Activated CD4-positive, alpha-beta T cell treated with anti-CD3 and anti-CD28 coated beads, Interleukin-2, amount 50 U/mL, for 48 hours (primary cell): ENCODE measurements at places on chromosomes 12 and 14.

- no peak for DNase-seq
Measured at GRCh38 chr12:45849289-45849688, 119.8 kb downstream of the ARID2 start.

DNA sequence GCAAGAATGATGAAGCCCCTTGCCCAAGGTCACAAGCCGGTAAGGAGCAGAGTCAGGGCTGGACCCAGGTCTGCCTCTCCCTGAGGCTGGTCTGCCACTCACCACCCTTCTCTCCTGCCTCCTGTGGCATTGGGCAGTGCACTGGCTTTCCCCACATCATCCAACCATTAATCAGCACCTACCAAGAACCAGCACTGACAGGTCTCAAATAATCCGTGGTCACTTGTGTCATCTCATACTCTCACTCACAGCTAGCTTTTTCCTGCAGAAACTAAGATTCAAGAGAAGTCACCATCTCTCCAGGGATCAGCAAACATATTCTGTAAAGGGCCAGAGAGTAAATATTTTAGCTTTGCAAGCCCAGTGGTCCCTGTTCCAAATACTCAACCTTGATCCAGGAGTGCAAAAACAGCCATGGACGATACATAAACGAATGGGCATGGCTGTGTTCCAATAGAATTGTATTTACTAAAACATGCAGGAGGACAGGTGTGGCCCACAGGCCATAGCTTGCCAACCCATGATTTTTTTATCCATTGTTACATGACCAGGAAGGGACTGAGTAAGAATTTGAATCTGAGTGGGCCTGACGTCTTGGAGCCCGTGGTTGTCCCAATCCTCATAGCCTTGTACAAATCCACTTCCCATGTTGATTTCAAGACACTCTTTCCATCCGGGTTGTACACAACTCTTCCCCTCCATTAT is 374.2 kb downstream of the BCL11B start:
- DNase-seq: no peak

- DNase-seq: no peak
Measured at GRCh38 chr12:50786498-50787231, 22.8 kb downstream of the ATF1 start.

GRCh38 chr14:94089479-94089878 is 8.4 kb downstream of the IFI27L1 start:
- no peak for DNase-seq

- DNase-seq: no peak
Measured at GRCh38 chr14:24159777-24160498, 1.1 kb upstream of the IRF9 start.

DNA sequence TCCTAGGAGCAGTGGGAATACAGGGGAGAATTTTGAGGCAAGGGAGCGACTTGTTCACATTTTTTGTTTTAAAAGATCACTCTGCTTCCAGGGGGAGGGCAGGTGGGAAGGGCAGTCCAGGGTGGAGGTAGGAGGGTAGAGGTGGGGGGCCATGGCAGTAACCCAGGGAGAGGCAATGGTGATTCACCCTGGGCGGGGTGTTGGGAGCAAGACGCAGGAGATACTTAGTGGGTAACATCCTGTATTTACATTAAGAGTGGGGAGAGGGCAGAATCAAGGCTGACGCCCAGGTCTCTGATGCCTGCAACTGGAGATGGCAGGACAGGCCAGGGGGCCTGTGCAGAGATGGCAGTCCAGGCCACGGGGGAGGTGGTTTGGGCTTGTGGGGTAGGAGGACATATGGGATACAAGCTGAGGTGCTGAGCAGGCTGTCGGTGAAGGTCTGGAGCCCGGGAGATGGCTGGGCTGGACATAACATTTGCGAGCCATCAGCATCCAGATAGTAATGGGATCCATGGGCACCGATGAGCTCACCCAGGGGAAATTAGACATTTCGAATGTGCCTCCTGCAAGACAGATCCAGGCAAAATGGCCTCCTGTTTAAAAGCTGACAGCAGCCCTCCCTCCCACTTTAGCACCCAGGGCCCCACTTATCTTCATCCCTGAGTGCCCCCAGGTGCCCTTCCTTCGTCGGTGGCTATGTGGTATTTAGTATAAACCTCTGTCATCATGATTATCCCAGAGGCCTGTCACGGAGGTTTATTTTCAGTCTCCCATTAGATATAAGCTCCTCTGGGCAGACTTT is 9.3 kb downstream of the EML1 start:
- no peak for DNase-seq

DNA sequence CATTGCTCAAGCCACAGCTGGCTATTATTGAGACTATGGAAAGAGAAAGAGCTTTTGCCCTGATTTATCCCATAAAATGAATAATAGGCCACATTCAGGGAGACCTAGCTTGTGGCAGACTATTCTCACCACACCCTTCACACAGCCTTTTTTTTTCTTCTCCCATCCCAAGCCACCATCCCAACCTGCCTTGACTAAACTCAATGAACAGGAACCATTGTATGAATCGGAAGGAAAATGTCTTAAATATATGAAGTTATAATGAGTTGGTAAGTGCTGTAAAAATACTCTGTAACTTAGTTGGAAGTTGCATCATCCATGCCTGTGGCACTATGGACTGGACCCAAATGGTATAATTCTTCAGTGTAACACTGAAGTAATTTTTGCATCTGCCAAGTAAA is 338.4 kb downstream of the RAD51B start:
- DNase-seq: no peak

DNA sequence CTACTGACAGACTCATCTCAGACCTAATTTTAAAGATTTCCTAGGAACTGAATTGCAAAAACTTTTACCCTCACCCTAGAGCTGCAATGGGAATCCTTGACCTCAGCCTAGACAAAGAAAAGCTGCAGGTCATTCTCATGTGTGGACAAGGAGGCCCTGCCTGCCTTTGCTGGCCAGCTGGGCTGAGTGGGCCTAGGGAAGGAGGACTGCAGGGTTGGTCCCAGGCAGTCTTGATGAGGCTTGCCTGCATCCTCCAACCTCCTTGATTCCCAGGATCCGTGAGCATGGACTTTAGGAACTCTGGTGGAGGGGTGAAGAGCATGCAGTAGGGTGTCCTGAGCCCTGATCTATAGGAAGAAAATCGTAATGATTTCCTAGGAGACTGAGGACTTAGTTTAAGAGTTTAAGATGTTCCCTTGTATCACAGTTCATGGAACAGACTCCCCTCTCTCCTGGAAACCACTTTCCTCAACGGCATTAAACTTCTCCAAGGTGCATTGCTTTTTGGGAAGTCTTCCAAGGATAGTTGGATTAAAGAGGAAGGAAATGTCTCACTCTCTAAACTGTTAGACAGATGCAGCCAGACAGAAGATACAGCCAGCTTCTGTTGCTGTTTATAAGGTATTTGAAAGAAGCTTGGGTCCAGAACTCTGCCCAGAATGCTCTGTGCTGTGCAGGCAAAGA is 55.4 kb upstream of the DDX11 start:
- DNase-seq: no peak

DNA sequence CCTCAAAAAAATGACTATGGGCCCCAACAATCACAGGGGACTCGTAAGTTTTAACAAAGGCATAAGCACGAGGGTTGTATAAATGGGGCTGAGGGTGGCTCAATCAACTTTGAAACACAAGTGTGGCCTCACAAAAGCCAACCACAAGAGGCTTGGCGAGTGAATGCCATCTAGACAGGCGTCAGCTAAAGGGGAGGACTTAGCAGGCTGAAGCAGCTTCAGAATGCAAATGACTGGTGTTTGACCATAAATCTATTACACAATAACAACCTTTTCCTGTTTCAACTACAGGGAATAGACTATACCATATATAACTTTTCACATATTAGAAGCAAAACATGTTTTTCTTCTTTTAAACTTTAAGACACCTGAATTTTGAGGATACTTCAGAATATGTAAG is 777.9 kb downstream of the FSCB start:
- DNase-seq: no peak

DNA sequence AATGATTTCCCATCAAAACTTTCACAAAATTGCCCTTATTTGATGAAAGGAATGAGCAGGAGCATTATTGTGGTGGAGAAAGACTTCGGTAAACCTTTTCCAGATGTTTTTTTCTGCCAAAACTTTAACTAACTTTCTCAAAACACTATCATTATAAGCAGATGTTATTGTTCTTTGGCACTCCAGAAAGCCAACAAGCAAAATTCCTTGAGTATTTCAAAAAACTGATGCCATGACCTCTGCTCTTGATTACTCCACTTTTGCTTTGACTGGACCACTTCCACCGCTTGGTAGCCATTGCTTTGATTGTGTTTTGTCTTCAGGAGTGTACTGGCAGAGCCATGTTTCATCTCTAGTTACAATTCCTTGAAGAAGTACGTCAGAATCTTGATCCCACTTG is 29.7 kb upstream of the RAB21 start:
- no peak for DNase-seq
